ENCODE measurements at places on chromosomes 16 and 17.

DNA sequence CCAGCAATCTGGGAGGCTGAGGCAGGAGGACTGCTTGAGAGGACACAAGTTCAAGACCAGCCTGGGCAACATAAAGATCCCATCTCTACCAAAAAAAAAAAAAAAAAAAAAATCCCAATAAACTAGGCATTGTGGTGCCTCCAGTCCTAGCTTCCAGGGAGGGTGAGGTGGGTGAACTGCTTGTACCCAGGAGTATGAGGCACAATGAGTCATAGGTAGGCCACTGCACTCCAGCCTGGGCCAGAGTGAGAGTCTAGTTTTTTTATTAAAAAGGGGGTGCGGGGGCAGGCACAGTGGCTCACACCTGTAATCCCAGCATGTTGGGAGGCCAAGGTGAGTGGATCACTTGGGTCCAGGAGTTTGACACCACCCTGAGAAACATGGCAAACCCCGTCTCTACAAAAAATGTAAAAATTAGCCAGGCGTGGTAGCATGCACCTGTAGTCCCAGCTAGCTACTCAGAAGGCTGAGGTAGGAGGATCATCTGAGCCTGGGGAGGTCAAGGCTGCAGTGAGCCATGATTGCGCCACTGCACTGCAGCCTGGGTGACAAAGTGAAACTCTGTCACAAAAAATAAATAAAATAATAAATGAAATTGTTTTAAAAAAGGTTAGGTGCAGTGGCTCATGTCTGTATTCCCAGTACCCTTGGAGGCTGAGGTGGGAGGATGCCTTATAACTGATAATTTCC lies 7.8 kb upstream of the CHST6 start:
- no peak for DNase-seq

GRCh38 chr16:28027055-28027454 lies 36.5 kb downstream of the GSG1L start:
- DNase-seq, result no peak

- no peak for DNase-seq
Observed at GRCh38 chr17:60077672-60078519, 825 bp downstream of the HEATR6 start.

DNA sequence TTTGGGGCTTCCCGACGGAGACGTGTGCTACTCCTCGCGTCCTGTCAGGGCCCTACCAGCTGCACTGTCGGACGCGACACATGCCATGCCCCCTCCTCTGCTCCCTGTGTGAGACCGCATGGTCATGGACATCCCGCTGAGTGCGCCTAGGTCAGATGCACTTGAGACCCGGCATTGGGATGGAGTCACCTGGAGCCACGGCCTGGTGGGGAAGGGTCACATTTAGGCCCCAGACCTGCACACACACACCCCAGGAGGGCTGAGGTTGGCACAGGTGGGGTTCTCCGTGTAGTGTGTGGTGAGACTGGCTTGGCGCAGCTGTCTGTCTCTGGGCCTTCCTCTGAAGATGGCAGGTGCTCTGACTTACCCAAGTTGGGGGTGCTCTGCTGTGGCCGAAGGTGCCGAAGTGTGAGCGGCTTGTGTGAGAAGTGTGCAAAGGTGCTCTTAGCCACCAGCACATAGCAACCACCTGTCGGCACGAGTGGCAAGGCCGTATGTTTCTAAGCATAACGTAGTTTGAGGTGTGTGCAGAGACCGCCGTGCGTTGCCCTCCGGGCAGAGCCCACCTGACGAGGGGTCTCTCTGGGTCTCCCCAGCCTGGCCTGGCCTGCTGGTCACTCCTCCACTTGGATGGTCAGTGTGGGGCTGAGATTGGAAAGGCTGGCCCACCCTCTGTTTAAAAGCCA lies 108.6 kb downstream of the BANP start:
- DNase-seq, result no peak

GRCh38 chr16:88746506-88746905 lies 38.5 kb downstream of the PIEZO1 start:
- no peak for DNase-seq

- DNase-seq, result no peak
Observed at GRCh38 chr16:84764970-84765369, 54.8 kb upstream of the CRISPLD2 start.

GRCh38 chr17:76478097-76478496 lies 10.7 kb downstream of the AANAT start:
- DNase-seq, result no peak

- no peak for DNase-seq
Observed at GRCh38 chr17:77569846-77570564, 388.5 kb upstream of the TNRC6C start.

Data from stimulated activated CD4-positive, alpha-beta T cell treated with anti-CD3 and anti-CD28 coated beads, TNF-alpha, amount 100 ng/mL, for 1 hour (primary cell).